Stimulated activated CD8-positive, alpha-beta memory T cell treated with anti-CD3 and anti-CD28 coated beads, Interleukin-7, amount 100 ng/mL, for 24 hours (primary cell): ENCODE measurements at places on chromosomes 16 and 17.
A peak's percentile ranks its signal among the peaks of the same experiment; 100 is the strongest.

GRCh38 chr16:1580956-1581355, 30.9 kb downstream of the IFT140 start:
- no peak for DNase-seq

DNA sequence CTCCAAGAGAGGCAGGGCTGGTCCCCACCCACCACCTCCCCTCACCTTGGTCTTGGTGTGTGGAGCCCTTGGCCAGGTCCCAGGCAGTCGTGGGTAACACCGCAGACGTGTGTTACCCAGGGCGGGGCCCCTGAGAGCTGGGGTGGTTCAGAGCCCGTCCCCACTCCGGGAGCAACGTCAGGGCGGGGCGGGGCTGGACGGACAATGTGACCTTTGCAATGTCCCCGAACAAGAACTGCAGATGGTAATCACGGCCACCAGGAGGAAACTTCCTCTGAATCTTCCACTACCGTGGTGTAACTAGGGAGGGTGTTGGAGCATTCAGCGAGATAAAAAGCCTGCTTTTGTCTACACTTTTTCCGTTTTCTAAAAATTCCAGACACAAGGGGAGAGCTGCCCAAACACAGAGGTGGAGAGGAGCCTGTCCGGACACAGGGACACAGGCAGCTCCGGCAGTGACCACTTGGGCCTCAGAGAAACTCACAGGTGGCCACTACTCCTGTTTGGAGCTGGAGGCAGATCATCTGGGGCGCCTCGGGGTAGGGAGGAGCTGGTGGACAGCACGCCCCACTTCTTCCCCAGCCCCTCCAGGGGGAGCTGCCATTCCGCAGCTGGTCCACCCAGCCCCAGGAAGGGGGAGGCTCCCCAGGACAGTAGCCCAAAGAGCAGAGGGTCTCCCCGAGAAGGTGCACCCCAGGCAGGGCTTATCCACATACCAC, 14.2 kb upstream of the SLC38A10 start:
- DNase-seq, result no peak

GRCh38 chr16:62190426-62190825, 154.2 kb upstream of the CDH8 start:
- no peak for DNase-seq

- DNase-seq, result peak; percentile 8
Observed at GRCh38 chr17:78474614-78475146, 96.2 kb downstream of the PGS1 start.

GRCh38 chr17:31581491-31581890, 190.0 kb downstream of the RAB11FIP4 start:
- no peak for DNase-seq
